Activated T-cell treated with anti-CD3 and anti-CD28 coated beads, Interleukin-2, amount 50 U/mL, for 1 hour (primary cell): ENCODE measurements at places on chromosomes 16 and 17.
A peak's percentile ranks its signal among the peaks of the same experiment; 100 is the strongest.

GRCh38 chr17:55708175-55708974 lies 14.3 kb downstream of the TMEM100 start:
- no peak for DNase-seq

DNA sequence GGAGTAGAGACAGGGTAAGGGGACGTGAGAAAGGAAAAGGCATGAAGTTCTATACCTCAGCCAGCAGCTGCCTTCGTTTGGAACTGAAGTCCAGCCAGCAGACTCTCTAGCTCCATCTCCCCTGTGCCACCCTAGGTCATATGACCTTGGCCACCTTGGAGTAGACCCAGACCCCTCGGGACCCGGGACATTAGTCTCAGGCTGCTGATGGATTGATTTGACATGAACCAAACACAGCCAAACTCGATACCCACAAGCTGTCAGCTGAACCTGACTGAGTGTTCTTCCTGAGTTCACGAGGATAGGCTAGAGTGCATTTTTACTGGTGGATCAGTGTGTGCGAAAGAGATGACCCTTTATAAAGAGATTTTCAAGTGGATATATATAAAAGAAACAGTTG lies 68.5 kb downstream of the YPEL2 start:
- DNase-seq: no peak

DNA sequence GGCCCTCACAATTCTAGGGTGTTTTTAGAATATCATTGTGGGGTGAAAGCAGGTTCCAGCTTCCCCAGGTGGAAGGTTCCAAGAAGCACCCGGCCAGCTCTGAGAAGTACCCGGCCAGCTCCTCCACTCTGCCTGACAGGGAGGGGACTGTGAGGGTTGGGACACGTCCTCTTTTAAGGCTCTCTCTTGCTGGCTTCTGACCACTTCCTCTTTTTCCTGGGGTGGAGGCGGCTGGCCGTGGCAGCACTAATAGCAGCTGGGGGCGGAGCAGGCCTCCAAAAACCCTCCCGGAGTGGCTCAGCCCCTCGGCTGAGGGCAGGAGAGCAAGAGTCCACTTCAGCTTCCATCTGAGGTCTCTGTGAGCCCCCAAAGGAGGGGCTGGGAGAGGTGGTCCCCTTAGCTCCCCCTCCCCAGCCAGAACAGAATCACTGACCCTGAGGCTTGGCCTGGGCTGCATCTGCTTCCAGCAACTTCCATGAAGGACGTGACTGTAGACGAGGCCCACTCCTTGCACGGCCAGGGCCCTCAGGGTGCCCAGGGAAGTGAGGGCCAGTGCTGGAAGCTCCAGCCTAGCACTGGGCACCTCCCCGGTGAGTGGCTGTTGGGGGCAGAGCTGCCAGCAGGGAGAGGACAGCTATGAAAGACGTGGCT lies 26.7 kb upstream of the PLCG2 start:
- DNase-seq: no peak

- no peak for DNase-seq
Measured at GRCh38 chr16:69107316-69107962, 2.0 kb downstream of the HAS3 start.

DNA sequence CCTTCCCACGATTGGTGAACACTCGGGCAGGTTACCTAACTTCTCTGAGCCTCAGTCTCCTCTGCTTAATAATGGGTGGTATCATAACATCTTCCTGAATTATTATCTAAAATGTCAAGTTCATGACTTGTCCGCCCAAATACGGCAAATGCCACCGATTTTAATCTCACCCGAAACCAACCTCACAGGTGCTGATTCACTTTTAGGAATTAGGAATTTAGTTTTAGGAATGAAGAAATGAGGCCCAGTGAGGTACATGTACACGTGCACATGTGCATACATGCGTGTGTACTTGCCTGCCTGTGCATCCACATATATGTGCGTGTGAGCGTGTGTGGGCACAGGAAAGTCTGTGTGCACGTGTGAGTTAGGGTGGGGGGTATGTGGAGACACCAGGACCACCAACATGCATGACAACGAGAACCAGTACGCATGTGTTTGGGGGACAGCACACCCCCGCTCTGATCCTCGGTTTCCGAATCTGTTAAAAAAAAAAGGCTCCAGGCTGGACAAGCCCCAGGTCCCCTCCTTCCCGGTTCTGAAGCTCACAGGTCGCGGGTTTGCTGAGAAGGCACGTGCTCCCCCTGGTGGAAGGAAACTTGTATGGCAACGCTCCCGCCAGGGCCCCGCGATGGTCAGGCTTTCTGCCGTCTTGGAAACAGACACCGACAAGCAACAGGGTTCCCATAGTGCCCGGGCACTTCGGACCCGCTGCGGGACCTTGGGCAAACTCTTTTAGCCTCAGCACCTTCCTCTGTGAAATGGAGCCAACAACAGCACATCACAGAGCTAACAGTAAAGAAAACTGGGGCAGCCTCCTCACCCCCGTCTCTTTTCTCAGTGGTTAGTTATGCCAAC lies 219.2 kb downstream of the RBFOX3 start:
- peak; percentile 71 for DNase-seq

GRCh38 chr17:71656964-71657858 lies 463.6 kb upstream of the SOX9 start:
- no peak for DNase-seq

- DNase-seq: no peak
Measured at GRCh38 chr17:3921006-3921405, 4.7 kb upstream of the P2RX1 start.

GRCh38 chr17:67712375-67712774 lies 5.4 kb upstream of the NOL11 start:
- no peak for DNase-seq

DNA sequence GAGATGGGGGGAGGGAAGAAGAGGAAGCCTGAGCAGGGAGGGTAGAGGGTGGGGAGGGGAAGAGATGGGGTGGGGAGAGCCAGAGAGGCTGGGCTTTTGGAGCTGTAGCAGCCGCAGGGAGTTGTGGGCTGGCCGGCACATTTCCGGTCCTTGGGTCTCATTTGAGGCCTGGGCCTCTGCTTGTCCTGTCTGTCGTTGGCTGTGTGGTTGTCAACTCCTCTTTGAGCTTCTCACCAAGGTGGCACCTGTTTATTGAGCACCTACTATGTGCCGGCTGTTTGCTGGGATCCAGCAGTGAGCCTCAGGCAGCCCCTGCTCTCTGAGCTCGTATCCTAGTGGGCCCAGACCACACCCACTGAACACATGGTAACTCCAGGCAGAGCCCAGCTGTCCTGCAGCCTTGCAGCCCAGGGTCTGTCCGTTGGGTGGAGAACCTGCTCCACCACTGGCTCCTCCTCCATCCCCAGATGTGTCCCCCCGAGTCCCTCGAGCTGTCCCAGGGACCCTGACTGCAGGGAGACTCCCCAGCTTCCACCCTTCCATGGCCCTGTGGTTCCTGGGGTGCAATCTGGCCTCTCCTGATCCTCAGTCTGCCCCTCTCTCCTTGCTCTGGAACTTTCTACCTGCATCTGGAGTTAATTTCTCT lies 164.9 kb downstream of the IRF8 start:
- DNase-seq: no peak

DNA sequence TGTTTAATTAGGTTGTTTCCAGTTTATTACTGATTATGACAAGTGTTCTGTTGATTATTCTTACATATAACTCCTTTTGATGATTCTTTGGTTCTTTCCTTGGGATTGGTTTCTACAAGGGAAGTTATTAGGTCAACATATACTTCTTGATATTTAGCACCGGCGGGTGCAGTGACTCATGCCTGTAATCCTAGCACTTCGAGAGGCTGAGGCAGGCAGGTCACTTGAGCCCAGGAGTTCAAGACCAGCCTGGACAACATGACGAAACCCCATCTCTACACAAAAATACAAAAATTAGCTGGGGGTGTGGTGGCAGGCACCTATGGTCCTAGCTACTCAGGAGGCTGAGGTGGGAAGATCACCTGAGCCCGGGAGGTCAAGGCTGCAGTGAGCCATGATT lies 120.2 kb upstream of the HAS3 start:
- no peak for DNase-seq

DNA sequence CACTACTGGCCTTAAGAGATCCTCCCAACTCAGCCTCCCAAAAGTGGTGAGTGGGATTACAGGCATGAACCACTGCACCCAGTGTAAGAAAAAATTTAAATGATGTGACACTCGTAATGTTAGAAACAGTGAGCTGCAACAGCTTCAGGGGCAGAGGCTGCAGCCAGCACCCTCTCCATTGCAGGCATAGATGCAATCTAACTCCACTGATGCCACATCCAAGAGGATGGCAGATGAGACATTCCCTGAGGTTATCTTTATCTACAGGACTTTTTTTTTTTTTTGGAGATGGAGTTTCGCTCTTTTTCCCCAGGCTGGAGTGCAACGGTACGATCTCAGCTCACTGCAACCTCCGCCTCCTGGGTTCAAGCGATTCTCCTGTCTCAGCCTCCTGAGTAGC lies 19.9 kb downstream of the ZCCHC14 start:
- no peak for DNase-seq

- no peak for DNase-seq
Measured at GRCh38 chr16:49345829-49346228, 27.8 kb upstream of the C16orf78 start.
